Stomach (tissue), 19 donors: ENCODE measurements at places on chromosomes 7 and 10. TPM values are rescaled to one million over a fixed set of nuclear protein-coding genes. Genes with fewer than 3 reads are reported as not detected.

Gene ZNF727
- total RNA-seq = not detected

- DNase-seq = no peak
Measured at GRCh38 chr7:111853201-111853990, 291.1 kb upstream of the IMMP2L start.

Gene HMX2
- total RNA-seq = not detected

- DNase-seq = no peak
Measured at GRCh38 chr7:90256778-90257177, 11.8 kb downstream of the CFAP69 start.

DNA sequence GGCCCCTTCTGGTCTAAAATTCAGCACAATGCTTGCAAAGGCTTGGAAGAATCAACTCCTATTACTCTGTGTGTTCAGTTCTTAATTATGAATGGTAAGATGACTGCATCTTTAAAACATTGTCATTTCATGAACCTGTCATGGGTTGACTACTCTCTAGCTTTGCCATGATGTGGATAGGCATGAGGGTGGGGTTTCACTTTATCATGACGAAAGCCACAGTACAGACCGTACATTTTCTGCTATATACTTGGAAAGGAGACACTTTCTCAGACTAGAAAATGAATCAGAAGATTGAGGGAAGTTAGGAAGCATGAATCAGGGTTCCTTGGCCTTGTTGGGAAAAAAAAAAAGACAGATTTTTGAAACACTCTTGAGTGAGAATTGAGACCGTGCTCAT is 19.7 kb upstream of the MSRB2 start:
- no peak for DNase-seq

GRCh38 chr10:89369156-89370105 is 8.4 kb upstream of the IFIT1B start:
- peak; percentile 70 for DNase-seq

GRCh38 chr10:60417901-60418300 is 28.2 kb upstream of the ANK3 start:
- DNase-seq = no peak
